H9 (cell line): ENCODE measurements at places on chromosomes 2 and 18. TPM values are rescaled to one million over a fixed set of nuclear protein-coding genes. Genes with fewer than 3 reads are reported as not detected.

Gene PROKR1
- 1.5 TPM in 2 replicates for total RNA-seq

- H3K36me3 ChIP-seq = no peaks in the 10 kb centered on the region
- no peaks in the 10 kb centered on the region for H3K27me3 ChIP-seq
- H3K4me3 ChIP-seq = no peak overlapping the region
- no peak overlapping the region for H3K27ac ChIP-seq
These were observed 236.5 kb downstream of the ZNF804A start for GRCh38 chr2:184834699-184835397.

DNA sequence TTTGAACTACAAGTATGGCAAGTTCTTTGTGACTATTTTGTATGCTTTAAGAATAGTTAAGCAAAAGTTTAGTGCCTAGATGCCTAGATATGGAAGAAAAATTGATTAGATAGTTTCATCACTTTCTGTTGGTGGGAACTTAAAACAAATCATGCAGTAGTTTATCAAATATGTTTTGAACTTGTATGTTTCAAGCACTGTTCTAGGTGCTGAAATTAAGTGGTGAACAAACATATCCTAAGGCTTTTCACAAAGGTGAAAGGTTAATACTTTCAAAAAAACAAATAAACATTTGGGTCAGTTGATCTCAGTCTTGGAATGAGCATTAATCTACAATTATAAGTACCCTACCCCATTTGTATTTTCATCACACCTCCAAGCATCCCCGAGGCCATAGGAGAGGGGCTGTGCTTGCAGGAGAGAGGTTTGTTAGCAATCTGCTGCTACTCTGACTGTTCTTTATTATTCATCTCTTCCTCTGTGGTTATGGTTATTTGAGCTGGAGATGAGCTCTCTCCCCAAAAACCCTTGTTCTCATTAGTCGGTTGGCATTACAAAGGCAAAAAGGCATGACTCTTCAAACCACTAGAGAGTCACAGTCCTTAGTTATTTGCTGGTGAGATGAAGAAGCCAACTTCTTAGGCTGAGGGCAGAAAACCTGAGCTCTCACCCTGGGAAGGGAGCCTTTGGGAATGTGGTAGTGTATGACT, 103.9 kb upstream of the FHL2 start:
- H3K27ac ChIP-seq = no peak overlapping the region
- H3K27me3 ChIP-seq = no peaks in the 10 kb centered on the region
- peaks cover 6% of the 10 kb centered on the region; the same call in 1 of the 2 replicates for H3K36me3 ChIP-seq
- no peak for DNase-seq
- no peak overlapping the region for H3K4me3 ChIP-seq
- no peaks in the 10 kb centered on the region for H3K4me1 ChIP-seq

- no peaks in the 10 kb centered on the region for H3K4me1 ChIP-seq
- H3K4me3 ChIP-seq = no peak overlapping the region
- DNase-seq = no peak
- no peaks in the 10 kb centered on the region for H3K27me3 ChIP-seq
- H3K27ac ChIP-seq = no peak overlapping the region
- H3K36me3 ChIP-seq = peaks cover 32% of the 10 kb centered on the region
These were observed 603.1 kb downstream of the ZEB2 start for GRCh38 chr2:143916781-143917180.

Gene NR4A2
- total RNA-seq = 1.5 and 2.0 TPM in 2 replicates

Gene SLC40A1
- not detected in 2 replicates for total RNA-seq

Gene MOGAT1
- not detected in 2 replicates for total RNA-seq

GRCh38 chr2:136297312-136297711, 179.4 kb upstream of the CXCR4 start:
- H3K4me3 ChIP-seq = no peak overlapping the region
- H3K36me3 ChIP-seq = no peaks in the 10 kb centered on the region
- no peaks in the 10 kb centered on the region for H3K27me3 ChIP-seq
- no peaks in the 10 kb centered on the region for H3K4me1 ChIP-seq
- no peak for DNase-seq

Gene FAM124B
- total RNA-seq = 0.83 and 0.94 TPM in 2 replicates

Gene LBX2
- 1.1 TPM in 2 replicates for total RNA-seq

GRCh38 chr2:17630089-17630488, 89.6 kb downstream of the VSNL1 start:
- no peak for DNase-seq
- no peaks in the 10 kb centered on the region; the same call in 1 of the 2 replicates for H3K4me1 ChIP-seq
- peaks cover 24% of the 10 kb centered on the region; the same call in 1 of the 2 replicates for H3K36me3 ChIP-seq
- H3K27ac ChIP-seq = no peak overlapping the region
- no peak overlapping the region for H3K4me3 ChIP-seq

DNA sequence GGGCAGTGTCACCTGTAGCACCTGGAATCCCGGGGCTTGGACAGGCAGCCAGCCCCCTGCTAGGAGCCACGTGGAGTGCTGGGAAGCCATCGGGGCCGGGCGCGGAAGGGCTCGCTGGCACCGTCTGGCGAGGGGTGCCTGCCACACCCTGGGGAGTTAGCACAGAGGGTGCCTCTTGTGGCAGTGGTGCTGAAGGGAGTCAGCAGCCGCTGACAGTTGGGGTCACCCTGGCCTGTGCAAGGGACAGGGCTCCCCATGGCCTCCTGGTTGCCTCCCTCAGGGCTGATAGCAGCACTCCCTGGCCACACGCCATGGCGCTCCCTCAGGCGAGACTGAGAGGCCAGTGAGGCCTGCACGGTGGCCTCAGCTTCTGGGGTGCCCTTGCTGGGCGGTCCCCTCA, 13.9 kb upstream of the D2HGDH start:
- no peak overlapping the region for H3K27ac ChIP-seq
- no peaks in the 10 kb centered on the region for H3K27me3 ChIP-seq
- no peak for DNase-seq
- no peaks in the 10 kb centered on the region for H3K4me1 ChIP-seq
- no peak overlapping the region for H3K4me3 ChIP-seq

GRCh38 chr2:127407661-127408003, 10.6 kb upstream of the PROC start:
- H3K27me3 ChIP-seq = no peaks in the 10 kb centered on the region
- H3K4me3 ChIP-seq = peak overlapping the region; percentile 76
- DNase-seq = no peak
- H3K27ac ChIP-seq = no peak overlapping the region
- 0 out of 2 replicates have a peak, but pooled peaks cover 2% of the 10 kb centered on the region for H3K36me3 ChIP-seq
